Caco-2 (cell line): ENCODE measurements at places on chromosomes 4 and X. TPM values are rescaled to one million over a fixed set of nuclear protein-coding genes. Genes with fewer than 3 reads are reported as not detected.

DNA sequence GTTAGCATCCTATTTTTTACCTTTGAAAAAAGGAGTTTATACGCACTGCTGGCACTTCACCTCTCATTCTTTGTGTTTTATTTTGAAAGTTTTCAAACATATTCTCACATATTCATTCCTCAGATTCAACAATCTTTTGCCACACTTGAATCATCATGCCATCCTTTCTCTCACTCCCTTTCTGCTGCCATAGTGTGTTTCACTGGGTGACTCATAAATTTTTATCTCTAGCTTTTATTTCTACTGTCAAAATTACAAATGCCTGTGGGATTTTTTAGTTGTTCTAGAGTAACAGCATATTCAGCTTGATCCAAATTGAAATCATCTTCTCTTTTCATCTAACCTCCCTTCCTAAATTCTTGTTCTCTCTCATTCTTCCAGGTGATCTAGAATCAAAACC is 28.0 kb downstream of the MFSD8 start:
- DNase-seq: no peak
- no peak overlapping the region for H3K4me3 ChIP-seq
- no peaks in the 10 kb centered on the region for H3K36me3 ChIP-seq
- H3K27me3 ChIP-seq: no peaks in the 10 kb centered on the region
- no peak overlapping the region for H3K27ac ChIP-seq

DNA sequence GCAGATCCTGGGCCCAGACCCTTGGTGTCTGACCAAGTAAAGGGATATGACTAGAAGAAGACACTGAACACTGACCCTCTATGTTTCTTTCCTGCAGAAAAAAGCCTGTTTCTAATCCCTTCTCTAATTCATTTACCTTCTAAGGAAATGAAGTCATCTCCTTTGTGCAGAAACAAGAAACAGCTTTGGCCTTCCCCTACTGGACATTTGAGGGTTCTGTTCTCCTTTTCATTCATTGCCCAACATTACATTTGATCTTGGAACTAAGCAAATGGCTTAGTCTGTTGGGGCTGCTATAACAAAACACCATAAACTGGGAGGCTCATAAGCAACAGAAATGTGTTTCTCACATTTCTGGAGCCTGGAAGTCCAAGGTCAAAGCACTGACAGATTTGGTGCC is 20.0 kb downstream of the HCCS start:
- no peaks in the 10 kb centered on the region for H3K27me3 ChIP-seq
- no peaks in the 10 kb centered on the region for H3K36me3 ChIP-seq
- no peak overlapping the region for H3K27ac ChIP-seq
- DNase-seq: no peak

- H3K4me3 ChIP-seq: no peak overlapping the region
- H3K36me3 ChIP-seq: no peaks in the 10 kb centered on the region
- H3K4me1 ChIP-seq: no peaks in the 10 kb centered on the region
- DNase-seq: no peak
- H3K27me3 ChIP-seq: no peaks in the 10 kb centered on the region
These were observed 169.7 kb downstream of the PDHA2 start for GRCh38 chr4:96009427-96010119.

GRCh38 chr4:147518086-147518485 is 37.2 kb downstream of the EDNRA start:
- H3K4me3 ChIP-seq: no peak overlapping the region
- no peak for DNase-seq
- H3K27ac ChIP-seq: no peak overlapping the region
- H3K27me3 ChIP-seq: no peaks in the 10 kb centered on the region
- no peaks in the 10 kb centered on the region for H3K4me1 ChIP-seq

- H3K4me1 ChIP-seq: no peaks in the 10 kb centered on the region
- H3K36me3 ChIP-seq: no peaks in the 10 kb centered on the region
- no peak for DNase-seq
- no peak overlapping the region for H3K27ac ChIP-seq
These were observed 113.4 kb upstream of the FAM241A start for GRCh38 chr4:112031712-112032328.

GRCh38 chr4:6782846-6783110 is 251 bp downstream of the KIAA0232 start:
- H3K4me3 ChIP-seq: peak overlapping the region; percentile 97
- DNase-seq: no peak
- H3K36me3 ChIP-seq: no peaks in the 10 kb centered on the region; the same call in 1 of the 2 replicates
- H3K27me3 ChIP-seq: no peaks in the 10 kb centered on the region
- H3K4me1 ChIP-seq: no peaks in the 10 kb centered on the region

DNA sequence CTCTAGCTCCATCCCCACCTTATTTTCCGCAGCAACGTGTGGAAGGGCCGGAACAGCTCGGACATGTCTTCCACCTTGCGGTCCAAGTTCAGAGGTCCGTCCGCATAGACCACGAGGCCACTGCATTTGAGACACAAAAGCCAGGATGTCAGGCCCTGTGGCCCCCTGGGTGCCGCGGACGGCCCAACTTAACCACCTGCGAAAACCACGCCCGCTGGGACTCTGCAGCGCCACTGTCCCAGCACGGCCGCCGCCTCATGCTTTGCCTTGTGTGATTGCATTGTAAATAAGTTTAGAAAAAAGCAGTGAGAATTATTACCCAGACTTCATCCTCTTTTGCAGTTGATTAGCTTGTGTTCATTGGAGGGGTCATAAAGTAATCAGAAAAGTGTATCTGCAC is 58.2 kb upstream of the MXD4 start:
- no peak for DNase-seq
- H3K4me3 ChIP-seq: no peak overlapping the region
- H3K36me3 ChIP-seq: no peaks in the 10 kb centered on the region
- no peak overlapping the region for H3K27ac ChIP-seq
- H3K4me1 ChIP-seq: no peaks in the 10 kb centered on the region

DNA sequence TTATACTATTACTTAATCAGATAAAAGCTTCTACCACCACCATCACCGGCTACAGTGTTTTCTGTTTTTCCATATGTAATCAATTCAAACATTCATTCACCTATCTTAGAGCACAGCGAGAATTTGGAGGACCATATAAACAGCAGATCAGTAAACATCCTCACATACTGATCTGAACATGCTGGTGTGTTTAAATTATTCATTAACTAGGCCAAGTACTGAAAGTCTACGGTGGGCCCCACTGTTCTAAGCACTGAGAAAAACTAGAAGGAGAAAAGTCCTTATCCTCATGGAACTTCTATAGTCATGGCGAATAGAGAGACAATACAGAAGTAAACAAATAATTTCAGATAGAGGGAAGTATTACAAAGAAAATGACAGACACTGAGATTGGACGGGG is 176.6 kb downstream of the NR3C2 start:
- DNase-seq: no peak
- no peak overlapping the region for H3K27ac ChIP-seq
- no peak overlapping the region for H3K4me3 ChIP-seq
- no peaks in the 10 kb centered on the region for H3K27me3 ChIP-seq
- no peaks in the 10 kb centered on the region for H3K36me3 ChIP-seq

DNA sequence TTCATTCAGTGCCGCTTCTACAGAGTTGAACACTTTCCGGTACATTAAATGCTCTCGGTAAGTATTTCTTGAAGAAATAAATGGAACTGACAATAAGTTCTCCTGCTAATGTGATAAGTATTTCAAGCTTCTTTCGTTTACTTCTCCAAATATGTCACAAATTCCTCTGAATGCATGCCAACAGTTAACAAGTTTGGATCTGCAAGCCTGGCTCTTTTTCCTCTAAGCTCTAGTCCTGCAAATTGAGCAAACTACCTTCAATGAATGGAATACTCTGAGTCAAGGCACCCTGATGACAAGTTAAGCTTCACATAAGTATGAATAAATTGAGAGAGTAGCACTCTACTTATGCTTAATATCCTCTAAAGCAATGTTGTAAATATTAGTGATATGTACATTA is 403.6 kb downstream of the PDGFC start:
- H3K27ac ChIP-seq: no peak overlapping the region
- H3K36me3 ChIP-seq: no peaks in the 10 kb centered on the region
- no peak for DNase-seq
- no peak overlapping the region for H3K4me3 ChIP-seq

DNA sequence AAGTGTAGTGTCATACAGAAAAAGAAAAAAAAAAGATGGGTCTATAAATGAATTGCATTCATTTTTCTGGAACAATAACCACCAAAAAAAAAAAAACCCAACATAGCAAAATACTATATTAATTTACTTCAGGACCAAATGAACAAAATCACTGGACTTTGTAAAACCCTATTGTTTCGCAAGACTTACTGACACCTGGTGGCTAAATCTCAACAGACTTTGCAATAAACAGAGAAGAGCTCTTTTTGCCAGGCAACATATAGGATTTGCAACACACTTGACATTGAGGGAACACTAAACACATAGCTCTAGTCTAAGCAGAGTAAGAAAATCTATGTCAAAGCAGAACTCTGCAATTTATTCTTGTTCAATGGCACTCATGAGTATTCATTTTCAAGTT is 990.2 kb downstream of the STPG2 start:
- no peaks in the 10 kb centered on the region for H3K27me3 ChIP-seq
- H3K4me3 ChIP-seq: no peak overlapping the region
- no peaks in the 10 kb centered on the region for H3K36me3 ChIP-seq
- no peaks in the 10 kb centered on the region for H3K4me1 ChIP-seq

DNA sequence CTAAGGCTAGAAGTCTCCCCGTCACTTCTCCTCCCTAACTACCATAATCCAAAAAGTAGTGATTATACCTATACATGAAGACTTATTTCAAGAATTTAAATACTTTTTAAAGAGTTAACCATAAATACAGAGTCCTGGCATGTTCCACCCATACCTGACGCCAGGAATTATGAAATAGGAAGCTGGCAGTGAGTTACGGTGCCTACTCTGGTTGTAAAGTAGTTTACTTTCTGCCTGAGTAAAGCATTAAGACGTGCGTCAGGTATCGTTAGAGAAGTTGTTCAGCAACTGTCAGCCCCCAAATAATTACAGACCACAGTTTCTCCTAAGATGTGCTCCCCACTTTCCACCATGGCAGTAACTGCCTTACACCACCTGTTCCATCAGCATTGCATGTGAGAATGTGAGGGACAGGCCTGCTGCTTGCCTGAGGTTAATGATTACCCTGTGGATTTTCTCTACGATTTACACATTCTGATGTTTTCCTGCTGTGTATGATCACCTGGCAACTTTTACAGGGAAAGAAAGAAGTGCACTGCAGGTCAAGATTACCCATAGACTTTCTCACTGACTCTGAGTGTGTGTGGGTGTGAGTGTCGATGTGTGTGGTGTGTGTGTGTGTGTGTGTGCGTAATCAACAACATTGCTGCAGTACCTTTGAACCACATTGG is 92.3 kb upstream of the SLC7A11 start:
- peak; percentile 44 for DNase-seq
- no peaks in the 10 kb centered on the region for H3K27me3 ChIP-seq
- no peak overlapping the region for H3K27ac ChIP-seq
- H3K4me1 ChIP-seq: peaks cover 11% of the 10 kb centered on the region; the same call in 1 of the 2 replicates
- H3K36me3 ChIP-seq: no peaks in the 10 kb centered on the region
- no peak overlapping the region for H3K4me3 ChIP-seq

DNA sequence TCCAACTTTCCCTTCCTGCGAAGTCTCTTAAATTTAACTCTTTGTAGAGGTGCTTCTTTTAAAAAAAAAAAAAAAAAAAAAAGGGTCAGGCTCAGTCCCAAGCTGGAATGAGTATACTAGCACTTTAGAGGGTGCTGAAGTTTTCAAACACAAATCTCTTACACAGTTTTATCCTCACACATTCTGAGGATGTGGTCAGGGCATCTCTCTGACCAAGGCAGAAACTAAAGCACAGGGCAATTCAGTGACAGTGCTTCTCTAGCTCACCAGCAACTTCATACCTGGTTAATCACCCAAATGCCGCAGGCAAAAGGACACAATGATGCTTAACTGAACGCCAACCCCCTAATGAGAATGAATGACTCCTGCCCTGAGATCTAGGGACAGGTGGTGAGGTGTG is 9.8 kb upstream of the PGM2 start:
- H3K4me1 ChIP-seq: peaks cover 6% of the 10 kb centered on the region
- H3K4me3 ChIP-seq: no peak overlapping the region
- DNase-seq: no peak
- no peaks in the 10 kb centered on the region for H3K36me3 ChIP-seq
- no peak overlapping the region for H3K27ac ChIP-seq

GRCh38 chrX:47156611-47157520 is 11.8 kb downstream of the RBM10 start:
- peaks cover 1% of the 10 kb centered on the region for H3K36me3 ChIP-seq
- H3K27ac ChIP-seq: no peak overlapping the region
- no peak overlapping the region for H3K4me3 ChIP-seq
- no peak for DNase-seq
- no peaks in the 10 kb centered on the region for H3K4me1 ChIP-seq

DNA sequence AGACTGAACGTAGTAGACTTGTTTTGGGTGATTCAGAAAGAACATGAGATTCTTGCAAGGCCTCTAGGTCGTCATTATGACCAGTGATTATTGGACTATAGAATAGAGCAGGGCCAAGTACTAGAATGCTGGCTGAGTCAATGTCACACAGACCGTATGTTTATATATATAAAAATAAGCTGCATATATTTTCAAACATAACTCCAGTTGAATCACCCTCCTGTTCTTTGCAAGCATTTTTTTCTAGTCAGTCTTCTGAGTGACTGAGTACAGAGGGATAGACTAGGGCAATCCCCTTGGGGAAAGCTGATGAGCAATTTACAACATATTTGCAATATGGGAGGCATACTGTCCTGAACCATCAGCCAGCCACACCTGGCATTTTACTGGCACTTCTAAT is 48.4 kb upstream of the PRPS1 start:
- DNase-seq: no peak
- no peak overlapping the region for H3K4me3 ChIP-seq
- H3K27ac ChIP-seq: no peak overlapping the region
- no peaks in the 10 kb centered on the region for H3K27me3 ChIP-seq
- no peaks in the 10 kb centered on the region for H3K4me1 ChIP-seq

- DNase-seq: no peak
- no peaks in the 10 kb centered on the region for H3K27me3 ChIP-seq
- no peaks in the 10 kb centered on the region for H3K4me1 ChIP-seq
- no peak overlapping the region for H3K27ac ChIP-seq
- H3K4me3 ChIP-seq: no peak overlapping the region
These were observed 27.4 kb downstream of the HOPX start for GRCh38 chr4:56653461-56654237.

- no peaks in the 10 kb centered on the region for H3K36me3 ChIP-seq
- peak overlapping the region; percentile 71 for H3K4me3 ChIP-seq
- H3K27me3 ChIP-seq: no peaks in the 10 kb centered on the region
These were observed 640 bp downstream of the PHF8 start for GRCh38 chrX:54043541-54044125.

Gene CXCL3
- 1.9 and 4.3 TPM in 2 replicates for total RNA-seq

Gene KIF4A
- 36.9 and 39.6 TPM in 2 replicates for total RNA-seq

Gene HTN3
- not detected in 2 replicates for total RNA-seq

Gene SATL1
- total RNA-seq: 0.19 and 0.45 TPM in 2 replicates

Gene TRPC5OS
- total RNA-seq: not detected in 2 replicates

Gene CHRNA9
- not detected in 2 replicates for total RNA-seq

Gene AWAT2
- total RNA-seq: not detected in 2 replicates
